ENCODE measurements at places on chromosomes 2 and 18.

DNA sequence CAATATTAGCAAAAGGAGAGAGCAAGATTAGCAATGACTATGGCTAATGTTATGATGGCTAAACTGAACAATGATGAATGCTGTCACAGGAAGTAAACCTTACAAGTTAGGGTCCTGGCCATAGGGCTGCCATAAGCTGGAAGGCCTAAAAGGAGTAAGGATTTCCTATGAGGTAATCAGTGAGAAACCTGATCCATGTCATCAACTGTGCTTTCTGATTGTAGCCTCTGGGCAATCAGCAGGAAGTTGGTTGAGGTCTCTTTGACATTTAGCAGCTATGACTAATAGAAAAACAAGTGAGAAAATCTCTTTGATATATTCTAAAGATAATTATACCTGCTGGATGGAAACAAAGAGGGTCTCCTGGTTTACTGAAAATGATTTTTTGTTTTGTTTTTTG is 193.0 kb downstream of the RAB3GAP1 start:
- peak; percentile 6 for DNase-seq

GRCh38 chr2:84849271-84849952 is 31.5 kb downstream of the TRABD2A start:
- no peak for DNase-seq

GRCh38 chr18:23591011-23591410 is 4.7 kb upstream of the NPC1 start:
- DNase-seq: no peak

- peak; percentile 22 for DNase-seq
These were observed 101.1 kb downstream of the PIGN start for GRCh38 chr18:62085756-62086155.

DNA sequence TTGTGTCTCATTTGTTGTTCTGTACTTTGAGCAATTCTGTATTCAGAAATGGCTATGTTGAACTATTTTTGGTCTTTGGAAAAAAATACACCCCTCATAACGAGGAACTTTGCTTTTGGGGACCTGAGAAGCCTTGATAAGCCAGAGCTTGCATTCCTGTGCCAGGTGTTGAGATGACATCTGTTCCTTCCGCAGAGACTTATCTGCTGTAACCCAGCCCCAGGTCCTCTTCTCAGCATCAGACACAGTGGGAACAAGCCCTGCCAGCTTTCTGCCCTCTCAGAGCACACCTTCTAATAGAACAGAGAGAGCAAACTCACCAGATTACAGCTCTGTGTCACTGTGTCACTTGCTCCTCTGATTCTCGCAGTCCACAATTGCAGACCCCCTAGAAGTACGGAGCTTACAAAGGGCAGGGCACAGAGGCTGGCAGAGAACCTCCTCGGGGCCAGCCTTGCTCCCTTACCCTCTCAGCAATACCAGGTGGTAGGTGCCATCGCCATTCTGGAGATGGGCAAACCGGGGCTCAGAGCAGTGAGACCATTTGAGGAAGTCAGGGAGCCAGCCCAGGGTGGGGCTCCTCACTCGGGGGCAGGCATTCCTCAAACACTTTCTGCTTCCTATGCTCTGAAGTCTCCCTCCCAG is 97.4 kb downstream of the DDX1 start:
- DNase-seq: no peak

- no peak for DNase-seq
These were observed 270.2 kb downstream of the EN1 start for GRCh38 chr2:118577202-118577601.

DNA sequence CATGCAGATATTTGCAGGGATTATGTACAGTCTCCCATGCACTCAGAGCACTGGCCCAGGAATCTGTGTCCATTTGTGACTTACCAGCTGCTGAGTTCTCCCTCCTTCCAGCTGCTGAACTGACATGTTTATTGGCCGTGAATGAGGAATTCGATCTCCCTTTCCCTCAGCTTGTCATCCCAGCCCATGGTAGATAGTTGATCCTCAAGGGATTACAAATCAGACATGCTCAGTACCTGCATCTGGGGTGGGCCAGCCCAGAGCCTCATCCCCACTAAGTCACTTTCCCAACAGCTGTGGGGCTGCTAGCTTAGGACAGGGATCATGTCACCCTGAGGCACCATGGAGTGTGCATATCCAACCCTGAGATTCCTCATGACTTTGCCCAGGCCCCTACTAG is 1284.9 kb upstream of the LRRTM1 start:
- no peak for DNase-seq

- DNase-seq: no peak
These were observed 373.9 kb downstream of the SETBP1 start for GRCh38 chr18:45054636-45055035.
